Left cardiac atrium (tissue), 4 donors: ENCODE measurements at places on chromosomes 2 and 18. TPM values are rescaled to one million over a fixed set of nuclear protein-coding genes. Genes with fewer than 3 reads are reported as not detected.

GRCh38 chr2:80068038-80068731 lies 236.4 kb downstream of the LRRTM1 start:
- no peak for DNase-seq

Gene CHRNG
- not detected for total RNA-seq

Gene PSMA8
- total RNA-seq, result not detected

GRCh38 chr2:52368141-52368540 lies 1336.2 kb upstream of the NRXN1 start:
- no peak for DNase-seq
